ENCODE measurements at places on chromosomes 7 and 10.

DNA sequence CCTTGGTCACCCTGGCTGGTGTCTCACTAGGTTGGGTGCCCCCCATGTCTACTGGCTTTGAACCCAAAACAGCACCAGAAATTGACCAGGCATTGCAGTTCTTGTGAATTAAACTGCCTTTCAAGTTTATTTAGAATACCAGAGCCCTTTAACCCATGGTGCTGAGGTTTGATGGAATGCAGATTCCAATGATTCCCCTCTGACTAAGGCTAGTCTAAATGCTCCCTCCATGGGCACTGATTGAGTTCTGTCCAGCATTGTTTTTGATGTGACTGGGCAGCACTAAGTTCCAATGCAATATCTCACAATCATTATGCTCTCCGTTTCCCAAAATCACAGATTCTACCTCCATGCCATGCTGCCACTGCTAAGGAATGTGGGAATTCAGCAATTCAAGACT is 1047.4 kb upstream of the LRRN3 start:
- no peak for DNase-seq

DNA sequence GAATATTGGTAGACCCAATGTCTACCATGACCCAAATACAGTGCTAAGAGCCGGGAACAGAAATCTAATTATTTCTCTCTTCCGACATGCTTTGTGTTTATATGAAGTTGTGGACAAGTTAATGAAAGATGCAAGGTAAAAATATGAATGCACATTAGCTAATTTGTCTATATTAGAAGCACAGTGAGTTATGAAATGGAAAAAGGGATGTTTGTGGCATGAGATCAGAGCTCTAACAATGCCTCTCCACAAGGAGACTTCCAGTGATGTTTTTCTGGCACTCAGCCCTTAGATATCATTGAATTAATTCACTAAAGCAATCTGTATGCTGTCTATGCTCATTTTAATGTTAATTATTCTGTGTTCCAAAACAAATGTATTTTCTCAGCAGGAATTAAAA is 897.2 kb downstream of the CNTNAP2 start:
- no peak for DNase-seq

- DNase-seq, result no peak
Measured at GRCh38 chr10:80485076-80485945, 31.2 kb downstream of the TSPAN14 start.

DNA sequence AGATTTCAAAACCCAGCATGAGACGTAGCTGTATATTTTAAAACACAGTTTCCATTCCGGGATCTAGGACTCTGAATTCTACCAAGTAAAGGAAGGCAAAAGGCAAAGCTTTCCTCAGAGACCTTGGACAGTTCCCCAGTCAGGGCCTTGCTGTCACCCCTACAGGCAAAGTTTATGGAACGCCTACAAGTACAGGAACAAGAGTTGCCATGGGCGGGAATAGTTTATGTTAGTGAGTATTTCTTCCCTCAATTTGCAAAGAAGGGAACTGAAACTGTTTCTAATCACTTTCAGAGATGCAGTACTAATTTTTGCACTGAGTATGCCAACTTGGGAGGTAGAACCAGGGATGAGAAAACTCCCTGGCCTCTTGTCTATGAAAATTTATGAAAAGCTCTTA is 68.2 kb upstream of the LRGUK start:
- no peak for DNase-seq

- DNase-seq, result no peak
Measured at GRCh38 chr7:55060636-55061022, 41.8 kb downstream of the EGFR start.

DNA sequence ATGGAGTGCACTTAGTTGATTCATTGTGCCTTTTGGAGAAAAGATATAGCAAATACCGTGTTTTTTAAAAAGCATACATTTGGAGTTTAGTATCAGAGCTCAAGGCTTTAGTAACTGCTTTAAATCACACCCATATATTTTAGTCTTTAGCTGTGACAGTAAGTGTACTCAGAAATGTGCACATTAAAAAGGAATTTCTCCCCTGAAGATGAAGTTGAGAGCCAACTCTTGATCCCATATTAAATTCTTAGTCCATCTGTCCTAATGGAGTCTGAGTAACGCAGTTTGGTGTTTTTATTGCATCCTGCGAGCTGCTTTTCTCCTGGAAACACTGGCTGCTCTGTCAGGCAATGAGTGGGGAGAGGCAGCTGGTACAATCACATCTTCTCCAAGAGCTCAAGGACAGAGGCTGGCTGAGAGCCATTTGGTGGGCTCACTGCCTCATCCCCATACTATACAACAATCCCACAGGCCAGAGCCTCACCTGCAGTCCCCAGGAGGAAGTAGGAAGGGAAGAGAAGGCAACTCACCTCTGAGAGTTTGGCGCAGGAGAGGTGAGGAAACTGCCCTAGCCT is 473.6 kb upstream of the C7orf33 start:
- DNase-seq, result no peak

DNA sequence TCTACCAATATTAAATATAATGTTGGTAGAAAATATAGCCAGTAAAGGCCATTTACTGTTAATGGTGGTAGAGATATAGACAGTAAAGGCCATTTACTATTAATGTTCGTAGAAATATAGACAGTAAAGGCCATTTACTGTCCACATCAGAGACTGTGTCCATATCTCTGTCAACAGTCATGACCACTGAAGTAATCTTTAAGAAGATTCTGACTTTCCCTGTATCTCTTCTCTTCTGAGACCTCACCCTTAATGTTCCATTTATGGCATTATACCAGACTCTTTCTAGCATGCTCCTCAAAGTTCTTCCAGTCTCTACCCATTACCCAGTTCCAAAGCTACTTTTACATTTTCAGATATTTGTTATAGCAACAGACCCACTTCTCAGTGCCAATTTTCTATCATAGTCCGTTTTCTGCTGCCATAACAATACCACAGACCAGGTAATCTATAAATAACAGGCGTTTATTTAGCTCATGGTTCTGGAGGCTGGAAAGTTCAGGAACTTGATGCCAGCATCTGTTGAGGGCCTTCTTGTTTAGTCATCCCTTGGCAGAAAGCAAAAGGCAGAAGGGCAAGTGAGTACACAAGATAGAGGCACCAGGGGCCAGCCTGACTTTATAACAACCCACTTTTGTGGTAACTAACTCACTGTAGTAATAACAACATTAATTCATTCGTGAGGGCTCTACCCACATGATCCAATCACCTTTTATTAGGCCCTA is 7.9 kb upstream of the NUDCD3 start:
- DNase-seq, result no peak

DNA sequence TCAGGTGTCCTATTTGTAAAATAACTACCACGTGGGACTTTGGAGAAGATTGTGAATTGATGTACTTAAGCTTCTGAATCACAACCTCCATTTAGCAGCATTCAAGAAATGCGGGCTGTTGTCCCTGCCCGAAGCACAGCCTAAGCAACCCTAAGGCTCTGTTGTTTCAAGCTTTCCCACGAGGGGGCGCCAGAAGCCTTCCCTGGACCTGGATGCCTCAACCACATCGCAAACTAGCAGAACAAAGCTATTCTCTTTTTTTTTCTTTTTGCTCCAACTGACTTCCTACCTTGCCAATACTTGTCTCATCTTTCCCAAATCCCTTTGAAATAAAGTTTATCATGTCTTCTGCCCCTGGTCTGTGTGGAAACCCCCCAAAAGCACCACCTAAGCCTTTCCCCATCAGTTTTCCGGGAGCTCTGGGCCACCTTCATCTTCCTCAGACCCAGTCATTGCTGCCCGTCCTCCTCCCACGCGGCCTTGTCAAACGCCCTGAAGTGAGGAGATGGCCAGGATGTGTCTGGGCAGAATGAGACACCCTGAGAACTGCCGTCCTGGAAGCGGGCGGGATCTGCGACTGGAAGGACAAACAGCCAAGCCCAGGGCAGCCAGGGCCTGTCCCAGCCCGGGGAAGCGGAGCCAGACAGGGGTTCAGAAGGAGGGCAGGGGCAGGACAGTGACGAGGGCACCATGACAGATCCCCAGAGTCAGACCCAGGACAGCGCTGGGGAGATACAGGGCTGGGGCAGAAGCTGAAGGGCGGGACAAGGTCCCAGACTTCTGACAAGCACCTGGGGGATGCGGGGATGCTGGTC is 112.7 kb downstream of the SLIT1 start:
- DNase-seq, result peak; percentile 37

DNA sequence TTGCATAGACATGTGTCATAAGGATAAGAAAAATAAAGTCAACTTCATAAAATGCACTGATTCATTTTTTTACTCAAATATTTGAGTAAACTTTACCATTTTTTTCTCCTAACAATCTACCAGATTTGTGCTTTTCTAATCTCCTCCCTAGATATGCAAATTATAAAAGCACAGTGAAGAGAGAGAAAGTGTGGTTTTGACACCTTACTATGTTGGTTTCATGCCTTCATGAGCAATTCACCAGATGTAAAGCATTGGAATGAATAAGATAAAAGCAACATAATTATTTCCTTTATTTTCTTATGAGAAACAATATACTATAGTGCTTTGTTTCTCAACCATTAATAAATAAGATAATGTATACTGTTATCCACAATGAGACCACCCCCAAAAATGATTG is 432.5 kb upstream of the PCDH15 start:
- DNase-seq, result no peak

- no peak for DNase-seq
Measured at GRCh38 chr7:134709197-134709596, 62.5 kb downstream of the BPGM start.

GRCh38 chr7:122038904-122039303 is 105.1 kb downstream of the AASS start:
- DNase-seq, result no peak

DNA sequence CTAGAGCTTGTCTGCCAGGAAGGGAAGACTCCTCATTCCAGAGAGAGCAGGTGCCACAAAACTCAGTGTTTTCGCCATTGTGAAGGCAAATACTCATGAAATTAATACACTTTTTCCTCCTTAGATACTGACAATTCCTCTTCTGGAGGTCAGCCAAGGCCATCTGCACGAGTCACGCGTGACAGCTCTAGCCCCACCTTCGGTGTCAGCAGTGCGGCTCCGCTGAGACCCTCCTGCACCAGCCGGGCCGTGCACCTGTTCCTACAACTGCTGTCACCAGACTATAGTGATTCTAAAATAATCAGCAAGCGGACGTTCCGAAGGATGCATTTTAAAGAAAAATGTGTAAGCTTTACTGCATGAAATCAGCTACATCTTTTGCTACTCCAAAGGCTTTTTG is 127.7 kb downstream of the DIP2C start:
- no peak for DNase-seq

DNA sequence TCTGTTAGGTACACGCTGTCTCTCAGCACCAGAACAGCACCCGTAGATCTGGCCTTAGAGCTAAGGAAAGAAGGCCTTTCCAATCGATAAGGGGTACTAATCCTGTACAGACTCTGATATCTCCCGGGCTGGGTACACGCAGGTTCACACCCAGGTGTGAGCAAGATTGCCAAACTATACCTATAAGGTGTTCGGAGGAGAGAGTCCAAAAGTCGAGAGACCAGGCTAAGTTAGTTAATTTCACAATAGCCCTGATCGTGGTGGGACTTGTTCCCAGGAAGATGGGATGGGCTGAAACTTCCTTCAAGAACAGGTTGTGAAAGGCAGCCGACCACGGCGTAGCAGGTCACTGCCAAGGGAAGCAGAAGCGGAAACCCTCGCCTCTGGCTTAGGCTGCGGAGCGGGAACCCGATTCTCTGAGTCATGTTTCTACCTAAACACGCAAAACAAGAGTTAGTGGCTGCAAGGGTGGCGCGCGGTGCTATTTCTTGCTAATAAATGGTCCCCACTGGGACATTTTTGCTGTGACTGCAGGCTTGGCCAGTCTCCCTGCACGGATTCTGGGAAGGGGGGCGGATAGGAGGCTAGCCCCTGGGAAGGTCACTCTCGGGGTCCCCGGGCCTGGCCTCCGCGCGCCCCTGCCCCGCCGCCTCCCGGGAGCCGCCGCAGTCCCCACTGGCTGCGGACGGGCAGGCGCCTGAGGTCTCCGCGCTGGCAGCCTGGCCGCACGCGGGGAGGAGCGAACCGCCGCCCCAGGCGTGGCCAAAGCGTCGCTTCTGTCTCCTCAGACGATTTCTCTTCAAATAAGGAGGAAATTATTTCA is 75.4 kb upstream of the PDSS1 start:
- no peak for DNase-seq

GRCh38 chr7:98840722-98841121 is 29.1 kb downstream of the TMEM130 start:
- DNase-seq, result no peak

GRCh38 chr10:35569111-35569707 is 35.9 kb upstream of the GJD4 start:
- DNase-seq, result no peak

DNA sequence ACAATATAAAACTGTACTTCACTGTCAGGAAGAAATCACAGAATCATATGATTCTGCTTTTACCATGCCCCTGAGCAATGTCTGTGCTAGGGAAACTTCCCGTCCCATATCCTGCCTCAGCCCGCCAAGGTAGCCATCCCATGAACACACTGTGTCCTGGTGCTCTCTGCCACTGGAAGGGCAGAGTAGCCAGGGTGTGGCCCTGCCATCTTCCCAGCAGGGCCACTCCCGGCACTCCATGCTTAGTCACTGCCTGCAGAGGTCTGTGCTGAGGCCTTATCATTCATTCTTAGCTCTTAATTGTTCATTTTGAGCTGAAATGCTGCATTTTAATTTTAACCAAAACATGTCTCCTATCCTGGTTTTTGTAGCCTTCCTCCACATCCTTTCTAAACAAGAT is 31.8 kb downstream of the AP3M1 start:
- peak; percentile 21 for DNase-seq
